ENCODE measurements at places on chromosomes 11 and 22.
A peak's percentile ranks its signal among the peaks of the same experiment; 100 is the strongest.

DNA sequence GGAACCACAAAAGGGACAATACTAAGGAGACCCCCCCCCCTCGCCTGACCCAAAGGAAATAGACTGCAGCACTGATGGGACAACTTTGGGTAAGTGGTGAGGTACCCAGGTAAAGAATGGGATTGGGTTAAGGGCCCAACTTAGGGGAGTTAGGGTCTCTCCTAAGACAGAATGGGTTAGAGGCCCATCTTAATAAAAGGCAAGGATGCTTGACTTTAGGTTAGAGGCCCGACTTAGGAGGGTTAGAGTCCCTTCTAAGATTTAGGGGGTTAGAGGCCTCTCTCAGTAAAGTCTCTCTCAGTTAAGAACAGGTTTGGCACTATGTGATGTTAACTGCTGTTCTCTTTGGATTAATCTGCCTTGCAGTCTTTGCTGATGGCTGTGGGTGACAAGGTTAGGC is 41.0 kb upstream of the DBX1 start:
- DNase-seq, result no peak

GRCh38 chr22:40660730-40661129 is 18.6 kb upstream of the MCHR1 start:
- no peak for DNase-seq

GRCh38 chr22:22196018-22196533 is 48.5 kb upstream of the VPREB1 start:
- DNase-seq, result no peak

- no peak for DNase-seq
Measured at GRCh38 chr11:93741882-93742226, 382 bp downstream of the C11orf54 start.

DNA sequence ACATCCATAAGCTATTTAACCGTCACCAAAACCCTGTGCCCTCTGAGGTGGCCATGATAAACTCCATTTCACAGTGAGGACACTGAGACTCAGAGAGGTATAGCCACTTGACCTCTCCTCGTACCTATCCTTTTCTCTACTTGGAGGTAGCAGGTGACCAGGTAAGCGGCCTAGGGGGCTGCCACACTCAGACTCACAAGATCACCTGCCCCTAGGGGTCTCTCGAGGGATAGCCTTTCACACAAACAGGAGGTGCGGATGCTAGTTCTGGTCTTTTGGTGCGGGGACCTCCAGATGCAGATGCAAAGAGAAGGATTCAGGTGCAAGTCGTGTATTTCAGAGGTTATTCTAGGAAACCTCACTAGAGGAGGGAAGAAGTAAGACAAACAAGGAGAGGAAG is 14.6 kb downstream of the MS4A18 start:
- DNase-seq, result no peak

- DNase-seq, result no peak
Measured at GRCh38 chr11:102430158-102430836, 22.3 kb downstream of the TMEM123 start.

DNA sequence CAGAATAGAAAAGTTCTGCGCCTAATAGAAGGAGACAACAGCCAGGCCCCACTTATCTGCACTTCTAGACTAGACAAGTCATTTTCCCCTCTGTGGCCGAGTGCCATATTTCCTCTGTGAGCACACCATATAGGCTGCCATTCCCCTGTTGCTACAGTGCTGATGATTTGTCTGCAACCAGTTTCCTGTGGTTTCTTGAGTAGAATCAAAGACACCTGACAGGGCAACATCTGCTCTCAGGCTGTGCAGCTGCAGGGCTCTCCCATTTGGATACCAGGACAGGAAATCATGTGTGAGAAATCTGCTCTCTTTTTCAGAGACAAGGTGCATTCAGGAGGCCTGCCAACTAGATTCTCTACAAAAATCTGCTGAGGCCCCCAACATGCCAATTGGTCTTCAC is 879.3 kb downstream of the DLG2 start:
- no peak for DNase-seq

GRCh38 chr22:19720999-19721329 is 2.4 kb upstream of the GP1BB start:
- DNase-seq, result no peak

DNA sequence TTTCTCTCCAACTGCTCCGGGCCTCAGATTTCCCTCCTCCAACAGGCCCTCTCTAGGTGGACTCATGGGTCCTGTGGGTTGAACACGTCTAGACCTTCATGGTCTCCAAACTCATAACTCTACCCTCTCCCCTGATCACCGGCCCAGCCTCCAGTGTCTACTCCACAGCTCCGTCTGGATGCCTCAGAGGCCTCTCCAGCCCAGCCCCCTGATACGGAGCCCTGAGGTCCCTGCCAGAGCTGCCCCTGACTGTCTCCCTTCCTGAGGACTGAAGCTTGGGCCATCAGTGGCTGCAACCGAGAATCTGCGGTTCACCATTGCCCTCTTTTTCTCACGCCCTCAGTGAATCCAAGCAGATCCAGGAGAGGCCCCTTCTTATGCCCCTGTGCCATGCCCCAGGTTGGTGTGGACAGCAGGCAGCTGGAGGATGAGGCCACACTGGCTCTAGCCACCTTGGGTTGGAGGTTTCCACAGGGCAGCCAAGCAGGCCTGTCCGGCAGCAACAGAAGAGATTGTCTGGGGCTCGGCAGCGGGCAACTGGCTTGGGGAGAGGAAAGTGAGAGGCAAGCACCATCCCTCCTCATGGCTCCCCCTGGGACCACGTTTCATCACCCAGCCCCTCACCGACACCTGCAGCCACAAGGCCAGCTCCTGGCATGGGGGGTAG is 104.6 kb upstream of the FGF3 start:
- DNase-seq, result no peak

GRCh38 chr11:126732981-126733380 is 267.6 kb downstream of the KIRREL3 start:
- DNase-seq, result no peak

GRCh38 chr11:87368151-87368550 is 330.4 kb downstream of the TMEM135 start:
- DNase-seq, result no peak

- no peak for DNase-seq
Measured at GRCh38 chr22:17814084-17814483, 39.8 kb upstream of the BID start.

- no peak for DNase-seq
Measured at GRCh38 chr11:70368961-70369360, 29.4 kb upstream of the CTTN start.

- DNase-seq, result no peak
Measured at GRCh38 chr11:16956538-16957153, 57.6 kb downstream of the PLEKHA7 start.

GRCh38 chr11:848380-848931 is 5.8 kb downstream of the TSPAN4 start:
- peak; percentile 83 for DNase-seq

DNA sequence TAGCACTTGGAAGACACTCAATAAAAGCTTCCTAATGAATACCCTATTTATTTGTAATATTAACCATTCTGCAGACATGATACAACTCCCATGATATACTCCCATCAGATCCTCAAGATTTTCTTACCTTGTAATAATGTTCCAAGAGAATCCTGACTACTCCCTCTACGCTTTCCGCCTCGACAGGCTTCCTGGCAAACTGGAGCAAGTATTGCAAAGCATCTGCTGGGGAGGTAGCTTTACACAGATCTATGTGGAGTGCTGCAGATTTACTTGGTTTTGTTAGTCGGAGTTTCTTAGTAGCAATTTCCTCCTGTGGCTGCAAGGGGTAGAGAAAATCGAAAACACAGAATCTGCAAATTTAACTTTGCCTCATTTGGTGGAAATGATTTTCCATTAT is 3.5 kb downstream of the INTS4 start:
- DNase-seq, result no peak

GRCh38 chr11:7909585-7910285 is 21.3 kb downstream of the OR10A6 start:
- DNase-seq, result no peak

DNA sequence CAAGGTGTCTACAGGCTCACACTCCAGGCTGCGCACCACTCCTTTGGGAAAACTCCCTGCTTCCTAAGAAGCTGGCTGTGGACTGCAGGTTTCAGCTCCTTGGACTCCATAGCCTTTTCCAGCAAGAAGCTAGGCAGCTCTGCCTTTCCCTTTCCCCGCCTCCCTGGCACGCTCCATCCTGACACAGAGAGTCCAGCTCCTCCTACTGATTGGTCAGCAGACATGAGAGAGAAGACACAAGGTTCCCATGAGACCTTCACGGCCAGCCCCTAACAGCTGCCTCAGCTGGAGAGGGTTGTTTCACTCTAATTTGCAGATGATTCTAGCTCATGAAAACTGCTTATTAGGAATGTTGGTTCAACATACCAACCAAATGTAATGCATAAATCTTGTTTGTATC is 27.6 kb downstream of the TENM4 start:
- DNase-seq, result no peak
